ENCODE measurements at places on chromosomes 7 and 10.

- no peak for DNase-seq
Observed at GRCh38 chr10:60224066-60224705, 165.5 kb downstream of the ANK3 start.

GRCh38 chr10:60182691-60183090 is 207.0 kb downstream of the ANK3 start:
- no peak for DNase-seq

GRCh38 chr7:86914551-86914950 is 144.9 kb downstream of the ELAPOR2 start:
- DNase-seq = no peak

DNA sequence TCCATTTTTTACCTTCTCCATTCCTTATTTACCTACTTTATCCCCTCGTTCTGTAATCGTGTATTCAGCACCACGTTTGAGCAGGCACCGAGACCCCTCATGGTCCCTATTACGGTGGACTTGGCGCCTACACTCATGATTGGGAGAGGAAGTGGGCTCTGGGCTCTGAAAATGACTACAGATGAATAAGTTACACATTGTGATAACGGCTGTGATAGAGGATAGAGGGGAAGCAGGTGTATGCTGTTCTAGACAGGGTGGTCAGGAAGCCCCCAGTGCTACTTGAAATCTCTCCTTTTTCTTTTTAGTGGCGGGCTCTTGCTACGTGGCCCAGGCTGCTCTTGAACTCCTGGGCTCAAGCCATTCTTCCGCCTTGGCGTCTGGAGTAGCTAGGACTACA is 59.8 kb downstream of the CAMK1D start:
- DNase-seq = no peak

- DNase-seq = no peak
Observed at GRCh38 chr10:3357737-3358136, 185.2 kb upstream of the PITRM1 start.

GRCh38 chr7:15131661-15132060 is 229.1 kb upstream of the DGKB start:
- no peak for DNase-seq

DNA sequence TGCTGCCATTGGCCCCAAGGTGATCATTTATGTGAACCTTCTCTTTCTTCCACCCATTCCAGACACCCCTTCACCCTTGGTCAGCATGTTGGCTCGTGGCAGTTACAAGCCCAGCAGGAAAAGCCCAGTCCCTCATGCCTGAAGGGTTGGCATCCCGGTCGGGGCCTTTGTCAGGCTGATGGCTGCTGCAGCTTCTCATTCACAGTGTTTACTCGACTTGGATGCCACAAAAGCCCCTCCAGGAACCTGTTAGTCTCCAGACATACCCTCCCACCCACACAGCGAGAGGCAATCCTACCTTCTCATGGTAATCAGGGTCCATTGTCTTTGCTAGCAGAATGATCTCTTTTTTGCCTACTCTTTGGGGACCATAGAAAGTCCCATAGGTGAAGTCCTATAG is 200.8 kb upstream of the PFKP start:
- no peak for DNase-seq
